Forelimb muscle (tissue), 1 donor: ENCODE measurements at places on chromosomes 2 and 18.

- DNase-seq: no peak
Measured at GRCh38 chr2:129069875-129070594, 751.4 kb upstream of the HS6ST1 start.

- no peak for DNase-seq
Measured at GRCh38 chr2:74603282-74604000, 44.7 kb downstream of the M1AP start.

DNA sequence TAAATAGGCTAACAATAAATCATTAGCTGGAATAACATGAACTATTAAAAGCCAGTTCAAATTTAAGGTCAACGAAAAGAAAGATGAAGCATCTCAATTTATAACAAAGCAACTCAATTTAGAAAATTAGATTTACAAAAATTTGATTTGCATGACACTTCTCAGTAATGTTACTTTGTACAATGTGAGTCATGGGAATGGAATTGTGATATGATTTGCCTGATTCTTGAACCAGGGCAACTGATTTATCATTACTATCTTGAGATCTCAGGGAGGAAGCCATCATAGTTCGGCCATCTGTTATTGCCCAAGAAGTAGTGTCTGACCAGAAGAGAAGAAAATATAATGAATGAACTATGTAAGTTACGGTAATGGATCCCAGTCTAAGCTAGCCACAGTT is 193.1 kb downstream of the RIT2 start:
- DNase-seq: no peak

GRCh38 chr18:43601432-43601831 is 324.1 kb upstream of the SYT4 start:
- DNase-seq: no peak

DNA sequence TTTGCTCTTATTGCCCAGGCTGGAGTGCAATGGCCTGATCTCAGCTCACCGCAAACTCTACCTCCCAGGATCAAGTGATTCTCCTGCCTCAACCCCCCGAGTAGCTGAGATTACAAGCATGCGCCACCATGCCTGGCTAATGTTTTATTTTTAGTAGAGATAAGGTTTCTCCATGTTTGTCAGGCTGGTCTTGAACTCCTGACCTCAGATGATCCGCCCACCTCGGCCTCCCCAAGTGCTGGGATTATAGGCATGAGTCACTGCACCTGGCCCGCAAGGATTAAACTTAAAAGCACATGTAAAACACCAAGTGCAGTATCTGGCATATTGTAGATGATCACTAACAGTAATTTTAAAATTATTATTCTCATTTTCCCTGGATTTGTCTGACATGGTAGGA is 72.9 kb downstream of the C1QL2 start:
- no peak for DNase-seq

GRCh38 chr2:85811180-85812093 is 57.6 kb downstream of the ATOH8 start:
- DNase-seq: peak; percentile 39

DNA sequence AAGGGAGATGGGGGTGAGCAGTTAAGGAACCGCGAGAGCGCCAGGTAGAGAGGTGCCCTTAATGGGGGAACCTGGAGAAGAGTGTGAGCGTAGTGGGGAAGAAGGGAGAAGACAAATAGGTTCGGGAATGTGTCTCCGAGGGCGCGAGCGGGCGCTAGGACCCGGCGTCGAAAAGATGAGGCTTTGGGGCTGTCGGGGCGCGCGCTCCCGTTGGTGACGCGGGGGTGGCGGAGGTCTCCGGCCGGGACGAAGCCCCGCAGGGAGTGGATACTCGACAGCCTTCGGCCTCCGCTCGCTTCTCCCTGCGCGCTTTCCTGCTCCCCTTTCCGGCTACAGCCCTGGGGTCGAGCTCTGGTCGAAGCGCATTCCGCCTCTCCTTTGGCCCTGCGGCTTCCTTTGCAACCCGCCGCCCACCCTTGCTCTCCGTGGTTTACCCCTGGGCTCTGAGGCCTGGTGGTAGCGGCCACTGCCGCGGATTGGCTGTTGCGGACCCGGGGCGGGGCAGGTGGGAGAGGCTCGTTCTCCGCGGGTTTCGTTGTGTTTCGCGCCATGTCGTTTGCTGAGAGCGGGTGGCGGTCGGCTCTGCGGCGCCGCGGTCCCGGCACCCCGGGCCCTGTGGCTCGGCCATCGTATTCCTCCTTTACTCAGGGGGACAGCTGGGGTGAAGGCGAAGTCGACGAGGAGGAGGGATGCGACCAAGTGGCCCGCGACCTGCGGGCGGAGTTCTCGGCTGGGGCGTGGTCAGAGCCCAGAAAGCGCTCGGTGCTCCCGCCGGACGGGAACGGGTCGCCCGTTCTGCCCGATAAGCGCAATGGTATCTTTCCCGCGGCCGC is at the start of gene ARL6IP6:
Gene ARL6IP6 (plus strand): TSS at position 545 of the 833 bp plus-strand sequence. CDS start 5 bp downstream, at position 550.
- peak; percentile 77 for DNase-seq

DNA sequence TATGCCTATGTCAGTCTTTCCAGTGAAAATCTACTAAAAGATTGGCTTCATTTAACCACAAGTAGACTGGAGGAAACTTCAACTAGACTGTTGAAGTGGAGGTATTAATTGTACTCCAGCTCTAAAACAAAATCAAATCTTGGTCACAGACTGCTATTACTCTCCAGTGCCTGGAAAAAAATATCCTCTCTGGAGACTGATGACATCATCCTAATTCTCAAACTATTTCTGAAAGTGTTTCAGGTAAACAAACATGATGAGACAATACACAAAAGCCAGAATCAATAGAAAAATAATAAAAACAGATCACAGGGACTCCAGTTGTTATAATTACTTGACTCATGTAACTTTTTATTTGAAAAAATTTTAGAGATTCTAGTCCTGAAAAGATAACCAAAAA is 87.7 kb upstream of the MYO3B start:
- DNase-seq: no peak

DNA sequence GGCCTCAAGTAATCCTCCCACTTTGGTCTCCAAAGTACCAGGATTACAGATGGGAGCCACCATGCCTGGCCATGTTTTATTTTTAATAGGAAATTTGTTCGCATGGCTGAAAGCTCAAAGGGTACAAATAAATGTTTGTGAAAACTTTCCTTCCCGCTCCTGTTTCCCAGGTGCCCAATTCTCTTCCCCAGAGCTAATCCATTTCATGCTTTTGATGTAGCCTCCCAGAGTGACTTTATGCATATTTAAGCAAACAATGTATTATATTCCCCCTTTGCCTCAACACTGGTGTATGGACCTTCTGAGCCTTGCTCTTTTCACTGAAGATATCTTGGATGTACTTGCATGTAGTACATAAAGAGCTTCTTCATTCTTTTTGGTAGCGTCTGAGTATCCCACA is 52.5 kb upstream of the ITSN2 start:
- DNase-seq: no peak

GRCh38 chr2:89845532-89845931 is 1154.1 kb downstream of the RPIA start:
- DNase-seq: no peak

GRCh38 chr2:66693076-66693965 is 258.4 kb downstream of the MEIS1 start:
- DNase-seq: no peak

DNA sequence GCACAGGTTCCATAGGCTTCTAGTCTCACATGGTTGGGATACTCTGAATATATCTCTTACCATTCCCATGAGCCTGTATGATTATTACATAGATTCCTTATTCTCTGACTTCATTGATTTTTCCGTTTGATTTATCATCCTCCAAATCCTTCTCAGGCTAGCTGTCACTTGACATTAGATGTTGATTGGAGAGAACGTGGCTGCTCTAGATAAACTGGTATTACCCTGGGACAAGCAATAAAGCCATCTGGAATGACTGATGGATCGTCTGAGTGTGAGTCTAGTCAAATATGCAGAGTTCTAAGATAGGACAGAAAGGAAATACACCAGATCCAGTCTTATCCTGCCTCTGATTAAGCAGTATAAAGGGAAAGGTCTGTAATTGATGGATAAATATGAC is 325.6 kb upstream of the EPHA4 start:
- DNase-seq: no peak

DNA sequence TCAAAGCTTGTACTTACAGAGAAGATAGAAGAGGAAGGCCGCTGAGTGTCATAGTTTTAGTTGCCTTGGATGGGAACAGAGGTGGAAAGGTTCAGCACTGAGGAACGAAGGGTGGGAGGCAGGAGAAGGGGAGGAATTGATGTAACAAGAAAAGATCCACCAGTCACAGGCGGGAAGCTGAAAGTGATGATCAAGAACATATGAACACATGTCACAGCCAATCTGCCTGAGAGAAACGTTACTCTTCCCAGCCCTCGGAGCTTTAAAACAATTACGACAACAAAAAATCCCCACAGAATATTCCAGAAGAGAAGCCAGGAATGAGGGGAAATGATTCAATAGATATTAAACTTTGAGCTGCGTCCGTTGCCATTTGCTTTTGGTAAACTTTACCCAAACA is 87.1 kb downstream of the TSHZ1 start:
- peak; percentile 40 for DNase-seq

GRCh38 chr2:63981702-63982103 is 37.5 kb downstream of the VPS54 start:
- DNase-seq: no peak

- no peak for DNase-seq
Measured at GRCh38 chr2:171571721-171572120, 49.4 kb downstream of the CYBRD1 start.

GRCh38 chr2:235383272-235383843 is 110.5 kb upstream of the AGAP1 start:
- no peak for DNase-seq

DNA sequence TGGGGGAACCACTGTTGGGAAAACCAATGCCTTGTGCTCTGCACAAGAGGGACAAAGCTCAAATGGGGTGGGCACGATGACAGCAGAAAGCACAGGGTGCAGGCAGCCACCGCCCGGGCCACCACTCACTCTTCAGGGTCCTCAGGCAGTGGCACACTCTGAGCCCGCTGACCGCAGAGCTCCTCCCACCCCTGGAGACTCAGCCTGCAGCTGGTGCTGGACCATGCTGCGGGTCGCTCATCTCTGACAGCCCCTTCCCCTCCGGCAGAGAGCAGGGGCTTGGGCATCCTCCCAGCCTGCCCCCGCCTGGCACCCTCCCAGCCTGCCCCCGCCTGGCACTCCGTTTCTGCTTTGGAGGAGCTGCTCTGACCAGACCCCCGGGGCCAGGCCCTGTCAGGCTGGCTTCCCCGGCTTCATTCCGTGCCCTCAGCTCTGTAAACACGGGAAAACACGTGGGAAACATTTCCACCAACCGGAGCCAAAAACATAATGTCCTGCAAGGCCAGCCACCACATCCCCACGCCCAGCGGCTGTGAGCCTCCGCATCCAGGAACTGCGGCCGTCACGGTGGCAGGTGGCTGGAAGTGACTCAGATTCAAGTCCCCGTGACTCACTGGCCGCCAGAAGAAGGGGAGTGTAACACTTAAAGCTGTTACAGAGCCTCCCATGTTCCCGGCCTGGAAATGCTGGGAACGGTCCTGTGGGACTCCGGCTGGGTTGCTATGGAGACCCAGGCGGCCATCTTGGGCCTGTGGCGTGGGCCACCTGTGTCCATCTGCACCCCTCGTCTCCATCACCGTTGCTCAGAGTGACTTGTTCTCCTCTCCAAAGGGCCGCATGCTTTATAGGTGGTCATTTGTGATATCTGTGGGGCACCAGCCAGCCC is 6.8 kb upstream of the SNED1 start:
- peak; percentile 62 for DNase-seq

GRCh38 chr18:23479829-23480505 is 23.3 kb upstream of the RMC1 start:
- DNase-seq: no peak

GRCh38 chr2:11955314-11955713 is 208.9 kb downstream of the LPIN1 start:
- DNase-seq: no peak

GRCh38 chr2:229909090-229909489 is 12.7 kb downstream of the TRIP12 start:
- DNase-seq: no peak

DNA sequence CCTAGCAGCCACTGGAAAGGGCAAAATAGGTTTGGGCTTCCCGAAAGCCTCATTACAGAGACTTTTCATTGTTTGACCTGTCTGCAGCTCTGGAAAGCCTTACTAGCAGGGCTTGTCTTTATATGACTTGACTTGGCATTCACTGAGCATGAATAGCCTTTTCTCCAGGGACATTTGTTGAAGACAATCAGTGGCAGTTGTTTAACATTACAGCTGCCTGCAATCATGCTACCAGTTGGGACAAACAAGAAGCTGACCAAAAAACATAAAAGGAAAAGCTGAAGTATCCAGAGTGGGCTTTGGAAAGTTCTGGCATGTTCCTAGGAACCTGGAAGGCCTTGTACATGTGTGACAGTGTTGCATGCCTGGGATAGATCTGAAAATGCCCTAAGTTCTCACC is 121.4 kb downstream of the KCNF1 start:
- no peak for DNase-seq

- DNase-seq: no peak
Measured at GRCh38 chr2:236394571-236394970, 130.4 kb upstream of the ASB18 start.

DNA sequence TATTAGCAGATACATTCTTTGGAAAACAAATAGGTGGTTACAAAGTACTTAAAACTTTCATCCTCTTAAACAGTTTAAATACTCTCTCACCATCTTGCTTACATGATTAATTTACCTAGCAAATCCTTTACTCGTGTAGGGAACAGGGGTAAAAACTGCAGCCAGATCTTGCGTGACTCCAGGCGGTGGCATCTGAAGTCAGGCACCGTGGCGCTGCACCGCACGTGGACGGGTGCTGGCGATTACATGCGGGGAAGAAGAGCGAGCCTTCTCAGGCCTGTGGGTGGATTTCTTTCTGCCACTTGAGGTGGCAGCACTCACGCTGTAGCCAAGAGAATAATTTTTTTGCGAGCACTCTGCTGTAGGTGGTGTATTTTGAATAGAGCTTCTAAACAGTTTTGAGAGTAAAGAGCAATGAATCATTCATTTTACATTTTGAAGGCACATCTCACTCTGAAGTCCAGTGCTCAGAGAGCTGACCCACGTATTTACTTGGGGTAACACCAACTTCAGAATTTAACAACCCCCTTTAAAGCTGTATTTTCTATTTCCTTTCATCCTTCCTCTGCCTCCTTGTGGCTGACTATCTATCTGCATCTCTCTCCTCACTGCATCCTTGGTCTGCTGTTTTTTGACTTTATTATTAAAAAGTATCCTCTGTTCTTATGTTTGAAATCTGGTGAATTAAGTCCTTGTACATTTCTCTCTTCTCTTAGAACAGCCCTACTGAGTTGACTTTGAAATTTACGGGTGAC is 68.9 kb downstream of the EPAS1 start:
- no peak for DNase-seq

GRCh38 chr18:45332871-45333270 is 282.4 kb upstream of the SLC14A2 start:
- DNase-seq: no peak

GRCh38 chr2:71843391-71843850 is 304.2 kb downstream of the CYP26B1 start:
- DNase-seq: no peak

DNA sequence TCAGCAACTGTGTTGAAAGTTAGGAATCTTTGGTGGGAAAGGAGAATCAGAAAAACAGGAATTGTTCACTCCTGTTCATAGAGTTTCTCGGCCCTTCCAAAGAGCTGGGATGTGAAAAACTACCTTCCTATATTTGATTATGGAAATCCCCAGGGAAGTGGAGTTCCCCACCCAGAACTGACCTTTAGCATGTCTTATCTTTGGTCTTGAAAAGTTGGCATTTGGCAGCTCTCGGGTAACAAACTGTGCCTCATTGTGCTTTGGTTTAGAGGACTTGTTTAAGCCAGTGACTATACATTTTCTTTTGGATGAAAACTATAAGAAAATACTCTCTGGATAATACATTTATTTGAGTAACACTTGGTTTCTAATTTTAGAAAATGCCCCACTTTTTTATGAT is 51.3 kb upstream of the CERS6 start:
- no peak for DNase-seq

- DNase-seq: no peak
Measured at GRCh38 chr2:172305066-172305465, 122.3 kb upstream of the ITGA6 start.
